ENCODE measurements at places on chromosomes 3 and 15. TPM values are rescaled to one million over a fixed set of nuclear protein-coding genes. Genes with fewer than 3 reads are reported as not detected.
A peak's percentile ranks its signal among the peaks of the same experiment; 100 is the strongest.

The IMPDH2 gene
- 355 TPM for total RNA-seq

The ZNF385D gene
- 2.1 TPM for total RNA-seq

The ADAMTS9 gene
- total RNA-seq, result 10.1 TPM

GRCh38 chr15:84616235-84616634, 15.4 kb downstream of the ZSCAN2 start:
- peak; percentile 11 for DNase-seq

GRCh38 chr3:101962055-101962454, 112.7 kb downstream of the NFKBIZ start:
- DNase-seq, result no peak
